NCI-H524 (cell line): ENCODE measurements at places on chromosomes 5 and 9.
A peak's percentile ranks its signal among the peaks of the same experiment; 100 is the strongest.

DNA sequence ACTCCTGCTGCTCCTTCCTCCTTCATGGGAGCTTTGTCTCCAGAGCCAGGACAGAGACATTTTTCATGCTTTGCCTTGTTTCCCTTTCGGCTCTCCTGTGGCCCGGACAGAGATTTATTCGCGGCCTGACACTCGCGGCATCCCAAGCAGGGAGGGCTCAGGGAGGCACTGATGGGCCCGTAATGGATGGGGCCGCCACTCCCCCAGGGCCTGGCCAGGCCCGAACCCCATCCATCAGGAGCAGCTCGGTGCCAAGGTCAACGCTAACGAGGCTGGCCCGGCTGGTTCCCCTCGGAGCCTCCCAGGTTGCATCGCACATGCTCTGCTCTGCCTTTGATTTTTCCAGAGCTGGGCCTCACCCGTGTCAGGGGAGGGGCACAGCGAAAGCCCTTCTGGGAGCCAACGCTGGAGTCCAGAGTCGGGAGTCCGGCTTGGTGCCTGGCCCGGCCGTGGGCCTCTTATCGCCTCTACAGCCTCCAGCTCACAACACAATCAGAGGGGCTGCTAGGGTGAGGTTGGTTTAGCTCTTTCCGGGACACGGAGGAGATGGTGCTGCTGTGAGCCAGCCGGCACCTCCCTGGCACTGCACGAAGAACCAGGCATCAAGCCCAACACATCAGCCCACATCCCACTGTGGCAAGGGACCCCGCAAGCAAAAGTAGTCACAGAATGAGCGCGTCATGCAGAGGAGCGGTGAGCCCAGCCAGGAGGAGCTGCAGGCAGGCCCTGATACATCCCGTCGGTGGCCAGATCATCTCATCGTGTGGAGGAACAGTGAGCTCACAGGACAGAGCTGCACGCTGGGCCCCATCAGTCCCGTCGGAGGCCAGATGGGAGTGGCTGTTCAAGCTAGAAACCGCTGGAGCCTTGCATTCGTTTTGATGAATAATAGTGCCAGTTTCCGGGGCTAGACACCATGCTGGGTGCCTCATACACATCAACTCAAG, 72.2 kb upstream of the BARHL1 start:
- no peak for DNase-seq

GRCh38 chr5:366541-367357, 45.2 kb downstream of the AHRR start:
- DNase-seq = no peak

DNA sequence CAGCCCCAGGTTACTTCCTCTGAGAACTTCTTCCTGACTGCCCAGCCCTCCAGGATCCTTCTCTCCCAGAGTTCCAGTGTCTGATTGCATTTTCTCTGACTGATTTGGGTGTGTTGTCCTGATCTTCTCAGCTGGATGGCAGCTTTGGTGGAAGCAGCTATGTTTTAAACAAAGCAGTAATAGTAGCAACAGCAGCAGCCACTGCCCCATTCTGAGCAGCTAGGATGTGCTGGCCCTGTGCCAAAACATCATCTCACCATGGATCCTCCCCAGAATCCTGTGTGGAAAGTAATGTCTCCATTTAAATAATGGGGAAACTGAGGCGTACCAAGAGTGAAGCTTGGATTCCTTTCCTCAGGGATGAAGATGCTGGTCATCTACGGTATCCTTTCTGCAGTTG, 46.4 kb upstream of the PSD2 start:
- DNase-seq = no peak

- no peak for DNase-seq
Measured at GRCh38 chr9:99019510-99020331, 76.0 kb downstream of the COL15A1 start.

DNA sequence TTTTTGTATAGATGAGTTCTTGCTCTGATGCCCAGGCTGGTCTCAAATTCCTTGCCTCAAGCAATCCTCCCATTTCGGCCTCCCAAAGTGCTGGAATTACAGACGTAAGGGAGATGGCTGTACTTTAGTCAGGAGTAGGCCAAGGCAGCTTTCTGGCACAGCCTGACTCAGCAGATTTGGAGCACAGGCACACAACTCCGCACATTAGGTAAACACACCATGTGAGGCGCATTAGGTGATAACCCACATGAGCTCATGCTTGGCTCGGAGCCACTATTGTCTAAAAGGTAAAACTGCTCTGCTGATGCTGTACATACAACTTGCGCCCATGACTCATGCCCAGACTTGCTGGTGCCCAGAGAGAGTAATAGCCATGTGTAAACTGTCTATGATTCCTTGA, 1157.9 kb downstream of the TAF11L14 start:
- DNase-seq = no peak

- peak; percentile 60 for DNase-seq
Measured at GRCh38 chr9:135456436-135457104, 23.0 kb upstream of the PPP1R26 start.

DNA sequence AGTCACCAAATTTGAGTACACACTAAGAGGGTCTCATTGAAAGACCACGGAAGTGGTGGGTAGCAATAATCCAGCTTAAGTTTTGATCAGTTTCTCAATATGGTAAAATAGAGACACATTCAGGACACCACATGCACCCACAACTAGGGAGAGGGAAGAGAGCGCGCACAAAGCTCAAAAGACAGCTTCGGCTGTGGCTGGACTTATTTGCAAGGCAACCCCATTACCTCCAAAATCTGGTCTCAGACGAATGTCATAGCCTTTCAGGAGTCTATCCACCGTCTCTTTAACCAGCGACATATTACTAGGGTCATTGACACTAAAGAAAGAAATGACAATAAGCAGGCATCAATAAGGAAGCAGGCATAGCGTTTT, 443 bp downstream of the GABRB2 start:
- DNase-seq = no peak

GRCh38 chr9:38392235-38393127, at the start of gene ALDH1B1:
Gene ALDH1B1, plus strand, starts transcription at chr9:38392702. Its CDS starts 3,047 bp downstream, at chr9:38395749.
- DNase-seq = peak; percentile 79

- peak; percentile 18 for DNase-seq
Measured at GRCh38 chr9:16619914-16620520, 250.5 kb downstream of the BNC2 start.

- DNase-seq = peak; percentile 96
Measured at GRCh38 chr9:94014920-94015319, 59.8 kb upstream of the BARX1 start.

GRCh38 chr9:22265038-22265437, 181.6 kb upstream of the DMRTA1 start:
- no peak for DNase-seq

DNA sequence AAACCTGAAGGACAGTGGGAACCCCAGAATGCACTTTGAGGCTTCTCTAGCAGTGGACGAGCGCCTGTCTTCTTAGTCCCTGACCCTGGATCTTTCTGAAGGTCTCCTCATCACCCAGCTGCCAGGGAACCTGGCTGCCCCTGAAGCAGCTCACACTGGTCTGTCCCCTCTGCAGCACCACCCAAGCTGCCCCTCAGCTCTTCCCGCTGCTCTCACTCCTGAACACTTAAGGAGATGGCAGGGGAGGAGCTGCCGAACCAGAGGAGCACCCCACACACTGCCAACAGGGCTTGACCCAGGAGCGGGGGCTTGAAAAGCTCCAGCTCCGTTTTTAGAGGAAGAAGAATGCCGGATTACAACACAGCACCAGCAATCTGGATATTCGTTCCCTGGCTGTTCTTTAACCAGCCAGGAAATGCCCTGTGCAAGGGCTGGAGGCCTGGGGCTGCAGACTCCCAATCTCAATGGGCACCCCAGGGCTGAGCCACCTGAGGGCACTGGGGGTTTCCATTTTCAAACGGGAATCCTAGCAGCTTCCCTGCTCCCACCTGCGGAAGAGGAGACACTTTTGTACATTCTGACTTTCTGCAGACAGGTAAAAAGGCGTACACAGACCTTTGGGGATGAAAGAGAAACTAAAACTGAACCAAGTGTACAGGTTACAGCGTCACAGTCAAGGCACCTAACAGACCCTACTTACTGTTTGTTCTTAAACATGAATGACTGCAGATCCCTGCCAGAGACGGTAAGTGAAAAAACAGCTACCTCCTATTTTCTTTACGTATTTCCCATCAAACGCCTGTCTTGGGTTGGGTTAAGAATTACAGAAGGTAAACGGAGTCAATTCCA, 36.3 kb downstream of the GOLM1 start:
- no peak for DNase-seq
